ENCODE measurements at places on chromosomes 12 and 14.

DNA sequence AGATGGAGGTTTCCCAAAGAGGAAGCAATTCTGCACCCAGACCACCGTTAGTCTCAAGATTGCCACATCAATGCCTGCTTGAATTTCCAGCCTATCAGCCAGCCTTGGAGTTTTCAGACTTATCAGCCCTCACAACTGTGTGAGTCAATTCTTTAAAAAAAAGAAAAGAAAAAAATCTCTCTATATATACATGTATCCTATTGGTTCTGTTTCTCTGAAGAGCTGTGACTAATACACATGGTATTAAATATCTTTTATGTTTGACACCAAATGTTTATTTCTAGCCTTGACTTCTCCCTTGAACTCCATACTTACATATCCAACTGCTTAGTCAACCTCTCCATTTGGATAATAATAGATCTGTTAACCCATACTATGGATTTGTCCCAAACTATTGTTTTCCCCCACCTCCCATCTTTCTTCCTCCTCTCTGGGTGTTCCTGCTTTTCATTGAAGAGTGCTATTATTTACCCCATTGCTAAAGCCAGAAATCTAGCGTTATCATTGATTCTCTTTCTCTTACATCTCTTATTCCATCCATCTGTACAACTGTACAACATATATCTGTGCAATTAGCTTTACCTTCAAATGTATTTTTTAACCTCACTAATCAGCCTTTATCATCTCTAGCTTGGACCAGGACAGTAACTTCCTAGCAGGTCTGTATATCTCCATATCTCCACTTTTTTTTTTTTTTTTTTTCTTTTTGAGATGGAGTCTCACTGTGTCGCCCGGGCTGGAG is 22.7 kb upstream of the EID3 start:
- DNase-seq: no peak

- no peak for DNase-seq
These were observed 76.2 kb downstream of the ARL6IP4 start for GRCh38 chr12:123056709-123057108.

DNA sequence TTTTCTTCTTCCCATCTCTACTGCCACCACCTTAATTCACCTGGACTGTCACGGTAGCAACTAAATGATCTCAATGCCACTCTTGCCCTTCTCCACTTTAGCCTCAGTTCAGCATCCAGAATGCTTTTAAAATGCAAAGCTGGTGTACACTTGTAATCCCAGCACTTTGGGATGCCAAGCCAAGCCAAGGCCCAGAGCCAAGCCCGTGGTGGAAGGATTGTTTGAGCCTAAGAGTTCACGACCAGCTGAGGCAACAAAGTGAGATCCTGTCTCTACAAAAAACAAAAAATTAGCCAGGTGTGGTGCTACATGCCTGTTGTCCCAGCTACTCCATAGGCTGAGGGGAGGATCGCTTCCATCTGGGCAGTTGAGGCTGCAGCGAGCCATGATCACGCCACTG is 5.9 kb downstream of the CIPC start:
- DNase-seq: no peak

DNA sequence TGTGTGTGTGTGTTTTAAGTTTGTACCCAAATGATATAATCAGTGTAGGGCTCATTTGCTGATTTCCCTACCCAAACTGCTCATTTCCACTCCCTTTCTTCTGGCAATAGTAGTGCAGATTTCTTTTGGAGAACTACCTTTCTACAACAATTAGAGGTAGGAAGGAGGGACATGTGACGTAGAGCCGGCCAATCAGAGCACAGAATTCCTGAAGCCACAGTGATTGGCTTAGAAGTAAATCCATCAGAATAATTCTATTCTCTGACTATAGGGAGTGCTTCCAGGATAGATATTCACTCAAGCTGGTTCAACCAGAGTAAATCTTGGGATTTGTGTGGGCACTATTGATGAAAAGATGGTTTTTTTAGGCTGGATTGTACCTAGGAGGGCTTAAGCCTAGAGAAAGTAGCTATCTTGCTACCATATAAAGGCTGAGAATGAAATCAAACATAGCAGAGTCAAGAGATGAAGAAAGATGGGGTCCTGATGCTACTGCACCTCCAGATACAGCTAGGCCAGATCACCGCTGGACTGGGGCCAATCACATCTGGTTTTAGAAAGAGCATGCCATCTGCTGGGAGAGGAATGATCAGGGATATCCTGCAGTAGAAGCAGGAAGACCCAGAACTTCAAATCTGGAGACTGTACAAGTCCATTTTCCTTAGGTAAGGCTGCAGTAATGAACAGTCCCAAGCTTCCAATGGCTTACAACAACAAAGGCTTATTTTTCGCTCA is 54.1 kb upstream of the NUAK1 start:
- no peak for DNase-seq

GRCh38 chr12:65259501-65259900 is 19.0 kb upstream of the MSRB3 start:
- DNase-seq: no peak

DNA sequence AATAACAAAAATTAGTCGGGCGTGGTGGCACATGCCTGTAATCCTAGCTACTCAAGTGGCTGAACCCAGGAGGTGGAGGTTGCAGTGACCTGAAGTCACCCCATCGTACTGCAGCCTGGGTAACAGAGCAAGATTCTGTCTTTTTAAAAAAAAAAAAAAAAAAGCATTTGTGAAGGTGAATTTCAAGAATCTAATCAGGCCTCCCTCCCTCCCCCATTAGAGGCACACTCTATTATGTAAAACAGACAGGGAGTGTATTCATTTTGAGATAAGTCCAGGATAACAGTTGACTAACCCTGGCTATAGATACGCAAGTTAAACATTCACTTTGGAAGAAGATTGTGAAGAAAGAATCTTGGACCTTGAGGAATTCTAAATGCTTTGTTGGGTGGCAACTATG is 2.9 kb downstream of the RESF1 start:
- DNase-seq: no peak

- DNase-seq: no peak
These were observed 6.8 kb downstream of the ACAD10 start for GRCh38 chr12:111692575-111693210.

DNA sequence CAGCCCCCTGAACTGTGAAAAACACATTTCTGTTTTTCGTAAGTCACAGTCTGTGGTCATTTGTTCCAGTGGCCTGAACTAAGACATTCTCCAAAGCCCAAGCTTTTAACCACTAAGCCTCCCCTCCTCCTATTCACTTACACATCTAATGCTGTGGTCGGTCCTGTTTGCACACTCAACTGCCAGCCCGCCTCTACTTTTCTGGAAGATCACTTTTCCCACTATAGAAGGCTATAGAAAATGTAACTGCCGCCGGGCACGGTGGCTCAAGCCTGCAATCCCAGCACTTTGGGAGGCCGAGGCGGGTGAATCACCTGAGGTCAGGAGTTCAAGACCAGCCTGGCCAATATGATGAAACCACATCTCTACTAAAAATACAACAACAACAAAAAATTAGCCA is 524.7 kb upstream of the TMEM132C start:
- DNase-seq: no peak

GRCh38 chr14:103198131-103199105 is 75.2 kb downstream of the TNFAIP2 start:
- no peak for DNase-seq

DNA sequence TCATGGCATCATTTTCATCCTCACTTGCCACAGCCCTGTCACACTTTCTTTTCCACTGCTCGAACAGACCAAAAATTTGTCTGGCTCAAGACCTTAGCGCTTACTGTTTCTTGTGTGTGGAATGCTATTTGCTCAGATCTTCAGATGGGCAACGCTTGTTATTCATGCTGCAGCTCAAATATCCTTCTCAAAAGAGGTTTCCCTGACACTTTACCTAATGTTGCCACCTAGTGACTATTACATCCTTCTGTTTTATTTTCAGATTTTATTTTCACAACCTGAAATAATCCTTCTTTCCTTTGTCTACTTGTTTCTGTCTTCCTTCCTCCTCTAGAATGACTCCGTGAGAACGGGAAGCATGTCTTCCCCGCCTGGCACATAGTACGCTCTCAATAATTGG is 5.6 kb downstream of the FBXO33 start:
- no peak for DNase-seq

- no peak for DNase-seq
These were observed 175.6 kb upstream of the HIF1A start for GRCh38 chr14:61519735-61520134.

DNA sequence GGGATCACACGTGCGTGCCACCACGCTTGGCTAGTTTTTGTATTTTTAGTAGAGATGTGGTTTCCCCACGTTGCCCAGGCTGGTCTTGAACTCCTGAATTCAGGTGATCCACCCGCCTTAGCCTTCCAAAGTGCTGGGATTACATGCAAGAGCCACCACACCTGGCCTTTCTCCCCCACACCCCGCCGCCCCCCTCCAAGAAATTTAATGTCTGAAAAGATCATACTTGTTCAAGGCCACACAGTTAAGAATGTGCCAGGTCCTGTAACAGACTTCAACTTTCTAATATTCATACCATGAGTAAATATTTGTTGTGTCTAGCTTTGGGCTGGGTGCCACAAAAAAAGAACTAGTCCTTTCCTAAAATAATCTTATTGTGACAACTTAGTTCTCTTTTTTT is 9.1 kb downstream of the GATC start:
- no peak for DNase-seq

- no peak for DNase-seq
These were observed 338.4 kb downstream of the RAD51B start for GRCh38 chr14:68157971-68158371.

- no peak for DNase-seq
These were observed 142.8 kb downstream of the FUT8 start for GRCh38 chr14:65555358-65555757.

DNA sequence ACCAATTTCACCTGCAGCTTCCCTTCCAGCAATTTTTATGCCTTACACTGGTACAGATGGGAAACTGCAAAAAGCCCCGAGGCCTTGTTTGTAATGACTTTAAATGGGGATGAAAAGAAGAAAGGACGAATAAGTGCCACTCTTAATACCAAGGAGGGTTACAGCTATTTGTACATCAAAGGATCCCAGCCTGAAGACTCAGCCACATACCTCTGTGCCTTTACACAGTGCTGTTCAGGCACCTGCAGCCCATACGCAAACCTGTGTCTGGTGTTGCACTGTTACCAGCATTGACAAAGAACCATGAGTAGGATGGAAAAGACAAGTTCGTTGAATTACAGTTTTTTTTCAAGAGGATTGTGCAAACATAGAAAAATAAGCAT is 432.0 kb upstream of the OR4E1 start:
- DNase-seq: no peak

- DNase-seq: no peak
These were observed 70.0 kb upstream of the BICD1 start for GRCh38 chr12:32036477-32037263.

DNA sequence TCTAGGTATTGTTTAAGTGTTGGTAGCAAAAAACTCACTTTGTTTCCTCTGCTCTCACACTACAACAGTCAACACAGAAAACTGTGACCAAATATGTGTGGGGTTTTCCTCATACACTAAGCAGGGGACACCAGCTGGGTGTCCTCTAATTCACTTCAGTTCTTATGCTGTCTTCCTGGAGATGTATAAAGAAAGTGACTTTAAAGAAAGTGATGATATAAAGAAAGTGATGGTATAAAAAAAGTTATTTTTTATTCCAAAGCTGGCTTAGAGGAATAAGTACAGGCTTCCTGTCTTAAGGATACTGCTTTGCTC is 31.4 kb downstream of the TDP1 start:
- DNase-seq: no peak

Measured in putamen (tissue), 1 donor.